ENCODE measurements at places on chromosomes 5 and 9.

GRCh38 chr5:171648279-171649074, 137.1 kb upstream of the SMIM23 start:
- no peak for DNase-seq

GRCh38 chr5:67999391-67999790, 216.2 kb upstream of the PIK3R1 start:
- DNase-seq: no peak

- no peak for DNase-seq
These were observed 96.8 kb downstream of the INIP start for GRCh38 chr9:112621018-112621655.

- no peak for DNase-seq
These were observed 12.2 kb upstream of the PALM2AKAP2 start for GRCh38 chr9:109767814-109768213.

- DNase-seq: no peak
These were observed at the start of gene NSG2 for GRCh38 chr5:174045470-174046025. NSG2 (plus strand) TSS chr5:174045706; CDS start chr5:174046756, 1,050 bp downstream.

GRCh38 chr5:159005062-159005461, 94.7 kb downstream of the EBF1 start:
- no peak for DNase-seq

Data from activated gamma-delta T cell treated with Interleukin-2 at 50 U/mL for 16 hours (primary cell).